ENCODE measurements at places on chromosomes 2 and 18.

DNA sequence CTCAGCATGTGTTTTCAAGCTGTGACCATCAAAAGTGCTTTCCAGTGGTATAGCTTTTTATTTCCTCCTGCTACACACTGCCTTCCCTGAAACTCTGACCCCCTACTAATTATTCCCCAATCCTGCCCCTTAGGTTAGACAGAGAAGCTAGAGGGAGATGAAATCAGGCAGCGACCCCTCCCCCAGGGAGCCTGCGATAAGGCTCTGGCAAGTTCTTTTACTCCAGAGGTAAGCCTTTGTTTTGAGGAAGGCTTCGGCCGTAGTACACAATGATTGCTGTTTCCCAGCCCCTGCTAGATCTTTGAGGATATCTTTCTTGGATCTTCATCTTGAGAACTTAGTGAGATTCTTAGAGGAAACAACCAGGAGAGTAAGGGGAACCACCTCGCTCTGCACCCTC is 33.5 kb upstream of the NOL4 start:
- no peak for DNase-seq

- no peak for DNase-seq
Measured at GRCh38 chr2:133167990-133168389, 400.3 kb downstream of the NCKAP5 start.

DNA sequence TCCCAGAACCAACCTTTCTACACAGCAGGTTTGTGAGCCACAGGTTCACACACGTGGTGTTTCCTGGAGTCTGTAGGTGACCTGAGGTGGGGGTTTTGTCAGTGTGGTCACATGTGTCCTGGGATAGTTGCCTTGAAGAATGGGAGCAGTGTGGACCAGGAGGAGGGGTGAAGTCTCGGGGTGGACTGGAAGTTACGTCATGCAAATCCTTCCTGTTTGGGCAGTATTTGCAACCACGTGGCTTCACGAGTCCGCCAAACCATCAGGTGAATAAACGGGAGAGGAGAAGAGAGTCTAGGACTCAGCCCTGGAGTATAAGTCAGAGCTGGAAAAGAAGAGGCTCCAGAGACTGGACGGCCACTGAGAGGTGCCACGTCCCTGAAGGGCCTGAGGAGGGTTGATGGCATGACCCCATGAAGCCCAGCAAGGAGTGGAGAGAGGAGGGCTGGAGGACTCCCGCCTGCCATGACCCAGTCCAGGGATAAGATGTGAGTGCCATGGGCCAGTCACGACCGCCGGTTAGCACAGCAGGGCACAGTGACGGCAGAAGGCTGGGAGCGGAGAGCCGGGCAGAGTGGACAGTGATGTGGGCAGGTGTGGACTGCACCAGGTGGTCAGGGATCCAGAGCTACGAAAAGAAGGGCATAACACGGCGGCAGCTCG is 16.5 kb downstream of the LPIN1 start:
- no peak for DNase-seq

GRCh38 chr2:123500346-123500745 is 524.7 kb upstream of the CNTNAP5 start:
- no peak for DNase-seq

DNA sequence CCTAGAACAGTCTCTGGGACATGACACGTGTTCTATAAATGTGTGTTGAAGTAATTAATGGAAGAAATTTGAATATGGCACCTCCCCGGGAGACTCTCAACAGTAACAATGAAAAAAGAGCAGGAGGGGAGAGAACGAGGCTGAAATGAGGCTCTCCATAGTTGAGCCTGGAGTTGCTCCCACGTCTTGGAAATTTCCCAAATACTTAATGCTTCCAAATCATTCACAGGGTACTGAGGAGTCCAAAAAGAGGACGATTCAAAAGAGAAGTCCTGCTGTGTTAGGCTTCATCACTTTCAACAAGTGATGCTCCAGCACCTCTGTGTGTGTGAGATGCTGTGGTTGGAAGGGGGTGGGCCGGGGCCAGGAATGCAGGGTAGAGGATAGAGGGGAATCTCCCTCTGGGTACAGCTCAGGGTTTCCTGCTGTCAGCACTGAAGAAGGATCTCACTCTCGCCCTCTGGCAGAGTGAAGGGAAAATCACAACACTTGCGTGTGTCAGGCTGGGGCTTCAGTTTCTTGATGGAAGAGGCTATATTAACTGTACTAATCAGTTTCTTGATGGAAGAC is 18.1 kb upstream of the ZNF407 start:
- DNase-seq: no peak

- DNase-seq: no peak
Measured at GRCh38 chr2:127155947-127156346, 49.0 kb upstream of the BIN1 start.

DNA sequence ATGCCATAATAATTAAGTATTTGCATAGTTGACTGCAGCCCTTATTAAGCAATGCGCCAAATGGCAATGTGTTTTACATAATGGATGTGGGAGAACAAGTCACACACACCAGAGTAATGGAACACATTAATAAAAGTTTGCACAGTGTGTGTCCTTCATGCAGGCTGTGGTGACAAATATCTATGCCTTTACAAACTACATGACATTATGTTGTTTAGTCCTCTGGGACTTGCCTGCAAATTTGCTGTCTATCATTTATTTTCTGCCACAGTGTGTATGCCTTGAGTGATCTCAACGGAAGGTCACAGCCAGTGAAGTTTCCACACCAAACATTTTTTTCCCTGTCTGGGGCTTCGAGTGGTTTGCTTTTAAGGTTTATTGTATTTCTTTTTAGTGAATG is 175.2 kb upstream of the TMEFF2 start:
- no peak for DNase-seq

GRCh38 chr18:51164761-51165281 is 32.7 kb downstream of the MEX3C start:
- no peak for DNase-seq

- DNase-seq: no peak
Measured at GRCh38 chr2:225326969-225327368, 72.5 kb upstream of the NYAP2 start.

- DNase-seq: no peak
Measured at GRCh38 chr2:30565851-30566358, 118.9 kb downstream of the LCLAT1 start.

- no peak for DNase-seq
Measured at GRCh38 chr2:237053066-237053465, 32.6 kb upstream of the COPS8 start.

DNA sequence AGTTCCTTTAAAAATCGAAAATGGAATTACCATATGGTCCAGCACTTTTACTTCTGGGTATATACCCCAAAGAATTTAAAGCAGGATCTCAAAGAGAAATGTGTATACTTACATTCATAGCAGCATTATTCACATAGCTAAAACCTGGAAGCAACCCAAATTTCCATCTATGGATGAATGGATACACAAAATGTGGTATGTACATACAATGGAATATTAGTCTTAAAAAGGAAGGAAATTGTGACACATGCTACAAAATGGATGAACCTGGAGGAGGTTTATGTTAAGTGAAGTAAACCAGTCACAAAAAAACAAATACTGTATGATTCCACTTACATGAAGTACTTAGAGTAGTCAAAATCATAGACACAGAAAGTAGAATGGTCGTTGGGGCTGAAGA is 147.9 kb upstream of the LTBP1 start:
- no peak for DNase-seq

- DNase-seq: no peak
Measured at GRCh38 chr2:78832481-78832880, 193.0 kb upstream of the REG3G start.

DNA sequence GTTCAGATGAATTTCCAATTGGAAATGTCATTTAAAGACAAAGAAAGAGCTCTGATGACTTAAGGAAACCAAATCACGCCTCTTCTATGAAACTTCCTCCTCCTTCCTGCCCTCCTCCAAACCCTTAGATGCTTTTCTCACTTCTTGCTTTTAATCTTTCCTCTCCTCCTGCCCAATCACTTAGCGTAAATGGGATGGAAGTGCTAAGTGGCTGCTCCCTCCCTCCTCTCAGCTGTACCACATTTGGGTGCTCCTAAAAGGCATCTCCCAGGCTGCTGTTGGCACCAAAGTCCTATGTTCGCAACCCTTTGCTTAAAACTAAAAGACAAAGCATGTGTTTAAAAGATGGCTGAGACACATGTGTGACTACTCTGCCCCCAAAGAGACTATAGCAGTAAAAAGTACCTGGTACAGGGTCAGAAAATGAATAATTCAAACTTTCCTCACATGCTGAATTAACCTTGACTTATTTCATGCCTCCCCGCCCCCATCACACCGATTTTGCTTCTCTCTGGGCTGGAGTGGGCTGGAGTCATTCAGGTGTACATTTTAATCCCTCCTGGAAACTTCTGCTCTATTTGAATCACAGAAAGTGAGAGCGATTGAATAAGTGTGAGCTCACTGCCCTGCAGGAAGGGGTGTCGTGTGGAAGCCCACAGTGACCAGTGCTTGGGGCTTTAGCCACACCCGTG is 59.2 kb upstream of the KLF7 start:
- no peak for DNase-seq

DNA sequence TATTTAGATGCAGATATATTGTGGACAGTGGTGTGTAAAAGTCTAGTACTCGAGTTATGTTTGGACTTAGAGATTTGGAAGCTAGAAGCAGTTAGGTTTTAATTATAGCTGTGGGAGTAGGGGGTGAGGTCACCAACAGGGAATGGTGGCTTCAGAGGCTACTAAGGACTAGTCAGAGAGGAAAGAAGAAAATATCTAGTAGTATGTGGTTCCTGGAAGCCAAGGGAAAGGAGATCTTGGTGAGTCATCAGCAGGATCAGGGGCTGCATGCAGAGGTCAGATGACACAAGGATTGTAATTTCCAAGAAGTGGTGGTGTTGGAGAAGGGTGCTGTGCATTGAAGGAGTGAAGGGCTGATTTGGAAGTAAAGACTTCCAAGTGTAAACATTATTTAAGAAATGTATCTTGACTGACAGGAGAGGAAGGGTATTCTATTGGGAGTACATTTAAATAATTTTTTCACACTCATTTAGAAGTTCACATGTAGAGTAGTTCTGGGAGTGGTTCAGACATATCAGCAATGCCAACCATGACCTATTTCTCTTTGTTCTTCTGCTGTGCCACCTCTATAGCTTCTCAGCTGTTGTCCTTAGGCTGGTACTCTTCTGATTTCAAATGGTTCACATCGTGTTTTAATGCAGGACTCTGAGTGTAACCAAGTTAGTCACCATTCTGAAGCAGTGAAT is 59.1 kb downstream of the ACSL3 start:
- no peak for DNase-seq

- DNase-seq: no peak
Measured at GRCh38 chr18:11663439-11664029, 25.5 kb upstream of the GNAL start.

- DNase-seq: no peak
Measured at GRCh38 chr18:8260319-8260718, 348.9 kb upstream of the RAB12 start.

- no peak for DNase-seq
Measured at GRCh38 chr2:122100346-122100745, 344.9 kb downstream of the TSN start.

DNA sequence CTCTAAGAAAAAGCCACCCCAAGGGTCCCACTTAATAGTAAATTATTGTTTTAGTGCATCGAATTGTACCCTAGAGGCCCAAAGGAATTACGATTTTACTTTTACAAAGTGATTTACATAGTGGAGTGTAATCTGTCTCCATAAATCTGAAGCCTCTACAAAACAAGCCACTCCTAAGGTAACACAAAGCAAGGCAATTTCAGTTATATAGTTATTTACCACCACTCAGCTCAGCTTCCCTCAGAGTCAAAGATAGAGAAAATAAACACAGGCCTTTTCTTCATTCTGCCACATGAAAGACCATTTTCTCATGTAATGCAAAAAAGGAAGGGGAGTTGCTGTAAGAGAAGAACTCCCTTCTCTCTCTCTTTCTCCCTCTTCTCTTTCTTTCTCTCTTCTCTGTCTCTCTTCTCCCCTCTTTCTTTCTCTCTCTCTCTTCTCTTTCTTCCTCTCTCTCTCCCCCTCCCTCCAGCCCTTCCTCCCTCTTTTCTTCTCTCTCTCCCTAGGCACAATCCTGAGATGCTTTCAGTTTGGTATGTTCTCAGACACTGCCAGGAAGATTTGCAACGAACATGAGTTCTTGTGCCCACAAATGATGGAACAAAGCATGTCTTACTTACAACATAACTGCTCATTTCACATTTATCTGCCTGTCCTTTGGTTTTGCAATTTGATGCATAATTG is 264.5 kb downstream of the BCL2 start:
- no peak for DNase-seq

- no peak for DNase-seq
Measured at GRCh38 chr2:230230496-230231200, 5.1 kb downstream of the SP140 start.

DNA sequence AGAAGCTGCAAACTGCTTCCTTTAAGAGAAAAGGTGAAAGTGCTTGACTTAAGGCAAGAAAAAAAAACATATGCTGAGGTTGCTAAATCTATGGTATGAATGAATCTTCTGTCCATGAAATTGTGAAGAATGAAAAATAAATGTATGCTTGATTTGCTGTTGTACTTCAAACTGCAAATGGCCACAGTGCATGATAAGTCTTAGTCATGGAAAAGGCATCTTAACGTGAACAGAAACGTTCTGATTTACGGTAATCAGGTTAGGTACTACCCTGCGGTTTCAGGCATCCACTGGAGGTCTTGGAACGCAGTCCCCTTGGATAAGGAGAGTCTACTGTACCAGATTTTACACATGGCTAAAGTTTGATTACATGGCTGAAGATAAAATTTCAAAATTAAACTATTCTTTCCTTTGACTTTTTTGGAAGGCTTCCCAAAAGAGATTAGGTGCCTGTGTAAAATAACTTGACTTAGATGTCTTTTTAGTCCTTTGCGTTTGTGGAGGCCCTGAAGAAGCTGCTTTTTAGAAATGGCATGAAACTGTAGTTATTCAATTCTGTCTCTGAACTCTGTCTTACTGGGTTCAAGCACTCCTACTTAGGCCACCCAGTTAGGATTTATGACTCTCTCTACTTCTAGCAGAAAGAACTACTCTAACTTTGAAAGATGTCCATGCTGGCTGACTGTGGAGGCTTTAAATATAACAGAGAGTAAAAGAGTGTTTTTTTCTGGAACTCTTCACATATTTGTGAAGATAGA is 35.9 kb upstream of the SCN9A start:
- DNase-seq: no peak

GRCh38 chr18:67766930-67767329 is 250.4 kb upstream of the DSEL start:
- DNase-seq: no peak

Measured in NCI-H2029 treated with DMSO at 0.1 percent for 48 hours (cell line).